ENCODE measurements at places on chromosomes 5 and 9.

- no peak for DNase-seq
These were observed 68.2 kb upstream of the SPTLC1 start for GRCh38 chr9:92183449-92183848.

GRCh38 chr9:2622461-2623287, 1.1 kb downstream of the VLDLR start:
- DNase-seq: peak; percentile 35

DNA sequence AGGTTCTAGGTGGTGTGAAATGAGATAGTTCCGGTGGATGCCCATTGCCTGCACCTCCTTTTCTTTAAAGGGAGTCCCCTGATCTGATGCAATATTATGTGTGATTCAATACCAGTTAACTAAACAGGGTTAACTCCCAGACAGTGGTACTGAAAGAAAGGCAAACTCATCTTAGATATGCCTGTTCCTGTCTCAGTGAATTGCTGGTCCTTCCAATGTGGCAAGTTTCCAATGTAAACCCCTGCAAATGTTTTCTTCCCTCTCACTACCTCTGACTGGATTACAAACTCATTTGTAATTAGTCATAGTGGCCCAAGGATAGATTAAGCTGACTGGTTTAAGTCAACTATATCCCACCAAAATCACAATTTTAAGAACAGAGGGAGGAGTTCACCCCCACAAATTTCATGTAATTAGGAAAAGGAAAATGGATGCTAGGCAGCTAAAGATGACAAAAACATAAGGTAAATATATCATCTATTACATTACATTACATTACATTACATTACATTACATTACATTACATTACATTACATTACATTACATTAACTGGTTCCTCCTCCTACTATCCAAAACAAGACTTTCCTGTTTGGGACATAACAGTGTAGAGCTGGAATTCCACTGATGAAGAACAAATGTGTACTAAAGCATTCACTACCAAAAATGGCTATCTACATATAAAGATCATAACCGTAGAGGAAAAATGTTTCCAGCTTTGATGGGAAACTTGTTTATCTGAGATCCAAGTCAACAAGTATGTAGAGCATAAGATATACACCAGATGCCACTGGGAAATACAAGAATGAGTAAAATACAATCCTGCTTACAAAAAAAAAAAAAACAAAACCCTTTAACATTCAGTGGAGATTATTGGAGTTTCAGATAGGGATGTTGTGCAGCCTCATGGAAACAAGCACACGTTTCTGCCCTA, 121.5 kb upstream of the SNX2 start:
- DNase-seq: no peak

- peak; percentile 17 for DNase-seq
These were observed 220.4 kb downstream of the ARRDC3 start for GRCh38 chr5:91162534-91163381.

- DNase-seq: no peak
These were observed 99.3 kb upstream of the LRRTM2 start for GRCh38 chr5:138974227-138975063.

DNA sequence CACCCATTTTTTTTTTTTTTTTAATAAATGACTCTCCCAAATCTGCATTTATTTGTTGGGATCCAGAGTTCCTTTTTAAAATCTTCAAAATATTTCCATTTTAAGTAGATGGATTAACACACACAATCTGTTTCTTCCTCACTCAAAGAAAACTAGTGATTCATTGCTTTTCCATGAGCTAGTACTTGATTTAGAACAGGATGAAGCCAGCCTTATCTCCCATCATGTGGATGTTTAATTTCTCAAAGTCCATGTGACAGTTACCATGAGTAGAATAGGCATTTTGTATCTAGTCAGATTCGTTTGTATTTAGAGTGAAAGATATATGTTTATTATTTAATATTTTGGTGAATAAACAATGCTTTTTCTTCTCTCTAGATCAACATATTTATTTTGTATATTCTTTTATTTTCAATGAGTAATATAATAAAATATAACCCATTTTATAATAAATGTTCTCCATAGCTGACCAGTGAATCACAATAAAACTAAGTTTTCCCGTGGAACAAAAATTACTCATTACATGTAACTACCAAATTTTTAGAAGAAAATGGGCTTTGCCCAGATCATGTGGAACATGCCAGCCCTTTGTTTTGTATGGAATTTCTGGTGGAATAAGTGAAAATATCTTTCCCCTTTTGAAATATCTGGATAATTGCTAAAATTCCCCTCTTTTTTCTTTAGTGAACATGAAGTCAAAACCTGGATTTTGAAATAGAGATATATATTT, 54.9 kb upstream of the RPS23 start:
- DNase-seq: no peak

- no peak for DNase-seq
These were observed 580 bp upstream of the PRRX2 start for GRCh38 chr9:129664746-129665388.

GRCh38 chr5:23507278-23507685, at the start of gene PRDM9:
Gene PRDM9 (plus strand): TSS chr5:23507609. CDS start chr5:23509034, 1,425 bp downstream.
- DNase-seq: no peak

- no peak for DNase-seq
These were observed 150.1 kb upstream of the MPDZ start for GRCh38 chr9:13429301-13430190.

- DNase-seq: no peak
These were observed 83.7 kb downstream of the C5orf15 start for GRCh38 chr5:133884569-133885311.

GRCh38 chr9:87198716-87199115, 251.4 kb upstream of the GAS1 start:
- no peak for DNase-seq

DNA sequence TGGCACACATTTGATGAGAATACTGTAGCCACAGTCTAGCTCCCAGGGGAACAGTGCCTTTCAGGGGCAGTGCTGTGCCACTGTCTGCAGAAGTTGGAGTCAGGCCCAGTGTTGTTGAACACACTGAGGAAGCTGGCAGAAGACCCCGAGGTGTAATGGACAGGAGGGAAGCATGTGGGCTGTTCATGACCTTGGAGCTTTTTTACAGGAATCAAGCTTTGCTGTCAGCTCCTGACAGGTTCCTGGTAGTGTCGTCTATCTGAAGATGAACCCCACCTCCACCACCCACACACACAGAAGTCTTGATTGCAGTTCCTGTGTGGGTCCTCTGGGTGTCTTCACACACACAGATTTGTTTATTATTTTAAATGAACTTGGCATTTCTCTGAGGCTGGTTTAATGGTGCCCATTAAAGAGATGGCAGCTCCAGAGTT, 40.3 kb upstream of the TNFAIP8 start:
- DNase-seq: peak; percentile 25

DNA sequence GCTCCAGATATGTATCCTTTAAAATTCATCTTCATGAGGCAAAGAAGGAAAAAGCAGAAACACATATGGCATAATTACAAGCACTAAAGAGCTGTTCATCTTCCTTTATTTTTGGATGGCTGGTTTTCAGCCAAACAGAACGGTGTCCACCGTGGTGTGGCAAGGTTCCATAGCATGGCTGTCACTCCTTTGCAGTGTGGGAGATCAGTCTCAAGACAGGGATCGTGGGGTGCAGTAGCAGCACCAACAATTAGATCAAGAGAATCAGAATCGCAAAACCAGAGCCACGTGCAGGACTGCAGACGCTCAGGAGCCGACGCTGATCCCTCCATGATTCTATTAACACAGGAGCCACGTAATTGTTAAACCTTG, 79.5 kb downstream of the SEMA4D start:
- DNase-seq: no peak

GRCh38 chr9:134026581-134026980, 1.3 kb downstream of the BRD3OS start:
- no peak for DNase-seq

DNA sequence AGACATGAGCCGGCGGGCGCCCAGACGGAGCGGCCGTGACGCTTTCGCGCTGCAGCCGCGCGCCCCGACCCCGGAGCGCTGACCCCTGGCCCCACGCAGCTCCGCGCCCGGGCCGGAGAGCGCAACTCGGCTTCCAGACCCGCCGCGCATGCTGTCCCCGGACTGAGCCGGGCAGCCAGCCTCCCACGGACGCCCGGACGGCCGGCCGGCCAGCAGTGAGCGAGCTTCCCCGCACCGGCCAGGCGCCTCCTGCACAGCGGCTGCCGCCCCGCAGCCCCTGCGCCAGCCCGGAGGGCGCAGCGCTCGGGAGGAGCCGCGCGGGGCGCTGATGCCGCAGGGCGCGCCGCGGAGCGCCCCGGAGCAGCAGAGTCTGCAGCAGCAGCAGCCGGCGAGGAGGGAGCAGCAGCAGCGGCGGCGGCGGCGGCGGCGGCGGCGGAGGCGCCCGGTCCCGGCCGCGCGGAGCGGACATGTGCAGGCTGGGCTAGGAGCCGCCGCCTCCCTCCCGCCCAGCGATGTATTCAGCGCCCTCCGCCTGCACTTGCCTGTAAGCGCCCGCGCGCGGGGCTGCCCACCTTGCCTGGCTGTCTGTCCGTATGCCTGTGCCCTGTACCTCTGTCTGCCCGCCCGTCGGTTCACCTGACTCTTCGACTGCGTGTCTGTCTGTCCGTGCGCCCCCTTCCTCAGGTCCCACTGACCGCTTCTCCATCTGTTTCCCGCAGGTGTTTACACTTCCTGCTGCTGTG, 412 bp downstream of the FGF18 start:
- peak; percentile 59 for DNase-seq

GRCh38 chr5:88279584-88279983, 10.9 kb upstream of the TMEM161B start:
- DNase-seq: no peak

- DNase-seq: no peak
These were observed 100.3 kb upstream of the RAPGEF1 start for GRCh38 chr9:131840220-131840619.

DNA sequence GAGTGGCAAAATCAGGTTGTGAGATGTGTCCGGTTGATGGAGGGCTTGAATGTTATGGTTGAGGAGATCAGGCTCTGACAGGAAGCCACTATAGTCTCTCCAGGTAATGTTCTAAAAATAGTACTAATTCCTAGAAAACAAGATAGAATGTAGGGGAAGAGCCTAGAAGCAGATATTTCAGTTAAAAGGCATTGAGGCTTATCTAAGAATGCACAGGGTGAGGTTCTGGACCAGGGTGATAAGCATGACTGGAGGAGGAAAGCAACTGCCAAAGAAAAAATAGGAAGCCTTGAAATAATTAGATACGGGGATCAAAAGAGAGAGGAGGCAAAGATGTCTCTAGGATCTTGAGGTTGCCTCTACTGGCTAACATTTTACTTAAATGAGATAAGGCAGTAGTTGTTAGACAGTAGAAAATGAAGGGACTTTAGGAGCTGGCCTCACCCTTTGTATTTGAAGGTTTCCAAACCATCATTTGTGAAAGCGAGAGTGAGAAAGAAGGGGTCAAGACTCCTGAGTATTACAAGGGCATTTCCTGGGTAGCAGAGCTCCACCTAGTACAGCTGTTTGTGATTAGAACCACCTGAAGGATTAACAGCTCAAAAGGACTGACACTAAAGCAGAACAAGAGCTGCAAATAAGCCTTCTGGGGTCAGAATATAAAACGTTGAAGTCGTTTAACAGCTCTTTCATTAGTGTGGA, 15.4 kb upstream of the ARL15 start:
- no peak for DNase-seq

DNA sequence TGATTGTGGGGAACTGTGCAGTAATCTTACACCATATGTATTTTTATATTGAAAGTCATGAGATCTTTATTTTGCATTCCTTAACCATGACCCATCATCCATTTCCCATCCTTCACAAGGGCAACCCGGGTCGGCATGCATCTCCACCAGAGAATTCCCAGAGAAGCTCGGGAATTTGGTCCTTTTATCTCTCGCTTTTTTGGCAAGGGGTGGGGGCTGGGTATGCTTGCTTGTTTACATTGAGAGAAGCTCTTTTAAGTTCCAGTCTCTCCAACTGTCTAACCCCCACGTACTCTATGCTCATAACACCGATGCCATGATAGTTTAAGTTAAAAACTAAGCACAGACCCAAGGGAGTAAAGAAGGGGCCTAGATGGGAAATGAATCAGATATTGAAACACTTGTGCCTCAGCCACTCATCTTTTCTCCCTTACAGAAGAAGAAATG, 109.9 kb upstream of the NFIB start:
- no peak for DNase-seq

- DNase-seq: no peak
These were observed 4.3 kb downstream of the RASGRF2 start for GRCh38 chr5:80964491-80964890.

- no peak for DNase-seq
These were observed 76.6 kb upstream of the ACTBL2 start for GRCh38 chr5:57559110-57559635.
